Type B pancreatic cell (in vitro differentiated cells): ENCODE measurements at places on chromosomes 6 and 20.

DNA sequence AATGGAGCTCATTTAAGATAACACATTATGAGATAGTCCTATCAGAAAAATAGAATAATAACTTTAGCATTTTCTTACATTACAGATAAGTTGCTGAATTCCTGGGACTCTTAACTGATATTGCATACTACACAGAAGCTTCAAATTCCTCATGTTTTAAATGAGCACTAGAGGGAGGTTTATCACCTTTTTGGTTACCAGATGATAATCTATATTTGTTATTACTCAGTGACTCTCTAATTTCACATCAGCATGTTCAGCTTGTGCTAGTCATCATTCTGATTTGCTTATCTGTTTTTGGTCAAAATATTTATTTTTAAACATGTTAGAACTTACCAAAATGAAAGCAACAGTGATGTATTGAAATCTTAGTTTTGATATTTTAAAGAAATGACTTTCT lies 20.5 kb upstream of the GJA10 start:
- H3K4me3 ChIP-seq: no peak overlapping the region
- H3K36me3 ChIP-seq: peaks cover 20% of the 10 kb centered on the region

DNA sequence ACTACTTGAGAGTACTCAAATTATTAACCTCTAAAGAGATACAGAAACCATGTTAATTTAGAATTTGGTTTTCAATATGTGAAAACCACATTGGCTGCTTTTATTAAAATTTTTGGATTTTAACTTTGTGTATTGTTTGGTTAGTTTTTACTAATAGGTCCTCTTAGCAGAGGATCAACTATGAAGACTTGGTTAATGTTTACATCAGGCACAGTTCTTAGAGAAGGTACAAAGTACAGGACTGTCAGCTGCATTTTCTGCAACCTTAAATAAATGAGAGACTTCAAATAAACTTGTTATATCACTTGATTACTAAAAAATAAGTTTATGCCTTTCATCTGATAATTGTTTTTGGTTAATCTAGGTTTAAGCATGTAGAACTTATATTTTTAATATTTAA lies 89.1 kb downstream of the PHF3 start:
- no peaks in the 10 kb centered on the region for H3K4me1 ChIP-seq
- no peaks in the 10 kb centered on the region for H3K27me3 ChIP-seq
- DNase-seq: no peak
- H3K27ac ChIP-seq: no peak overlapping the region
- no peak overlapping the region for H3K4me3 ChIP-seq
- no peaks in the 10 kb centered on the region for H3K36me3 ChIP-seq

DNA sequence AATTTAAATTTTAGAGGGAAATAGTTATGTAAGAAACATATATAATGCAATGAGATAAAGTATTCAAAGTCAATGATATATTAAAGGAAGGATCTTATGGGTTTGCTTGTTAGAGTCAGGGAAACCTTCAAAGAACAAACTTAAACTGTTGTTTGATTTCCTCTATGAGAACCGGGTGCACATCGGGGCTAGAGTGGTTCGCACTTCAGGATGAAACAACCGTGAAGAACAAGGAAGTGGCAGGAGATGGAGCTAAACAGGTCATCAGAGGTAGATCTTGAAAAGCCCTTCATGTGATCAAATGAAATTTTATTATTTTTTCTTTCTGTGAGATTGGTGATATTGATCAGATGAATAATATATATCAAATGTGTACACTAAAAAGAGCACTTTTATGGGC lies 951.9 kb upstream of the FLRT3 start:
- H3K4me3 ChIP-seq: no peak overlapping the region
- DNase-seq: no peak
- peaks cover 4% of the 10 kb centered on the region for H3K36me3 ChIP-seq

DNA sequence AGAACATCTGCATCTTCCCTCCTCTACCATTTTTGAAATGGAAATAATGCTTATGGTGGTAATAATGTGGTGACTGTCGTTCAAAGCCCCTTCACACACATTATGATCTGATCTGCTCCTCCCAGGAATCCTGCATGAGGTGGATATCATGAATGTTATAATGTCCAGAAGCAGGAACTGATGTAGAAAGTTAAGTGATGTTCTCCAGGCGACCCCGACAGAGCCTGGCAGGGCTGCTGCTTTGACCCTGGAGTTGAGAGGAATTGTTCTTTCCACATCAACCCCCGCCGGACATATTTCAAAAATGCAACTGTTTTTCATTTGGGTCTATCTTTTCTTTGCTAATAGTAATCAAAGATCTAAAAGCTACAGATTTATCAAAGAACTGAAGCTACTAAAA lies 131.6 kb downstream of the GMPR start:
- no peak overlapping the region for H3K4me3 ChIP-seq
- H3K27me3 ChIP-seq: no peaks in the 10 kb centered on the region
- H3K4me1 ChIP-seq: peaks cover 26% of the 10 kb centered on the region
- H3K36me3 ChIP-seq: no peaks in the 10 kb centered on the region
- no peak overlapping the region for H3K27ac ChIP-seq

- DNase-seq: no peak
- no peak overlapping the region for H3K4me3 ChIP-seq
- H3K4me1 ChIP-seq: peaks cover 5% of the 10 kb centered on the region
- no peaks in the 10 kb centered on the region for H3K27me3 ChIP-seq
Measured at GRCh38 chr20:16098890-16099639, 474.2 kb downstream of the KIF16B start.

- no peak overlapping the region for H3K27ac ChIP-seq
- no peaks in the 10 kb centered on the region for H3K36me3 ChIP-seq
- no peaks in the 10 kb centered on the region for H3K27me3 ChIP-seq
- DNase-seq: no peak
Measured at GRCh38 chr6:106155219-106155830, 69.2 kb downstream of the PRDM1 start.

DNA sequence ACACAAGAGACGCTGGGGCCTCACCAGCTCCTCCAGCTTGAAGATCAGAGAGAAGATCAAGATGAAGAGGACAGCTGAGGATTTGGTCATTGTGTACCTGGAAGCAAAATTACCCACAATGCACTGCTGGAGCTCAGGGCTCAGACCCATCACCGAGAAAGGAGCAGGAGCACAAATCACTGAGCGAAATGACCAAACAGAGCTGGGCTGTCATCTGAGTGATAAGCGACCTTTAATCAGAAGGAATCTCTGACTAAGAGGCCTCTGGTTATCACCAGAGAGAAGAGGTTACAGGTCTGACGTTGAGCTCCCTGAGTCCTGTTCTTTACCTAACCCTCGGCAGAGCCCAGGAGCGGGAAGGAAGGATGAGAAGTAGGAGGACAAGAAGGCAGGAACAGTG lies 47.5 kb upstream of the CDH22 start:
- H3K36me3 ChIP-seq: peaks cover 19% of the 10 kb centered on the region
- peaks cover 18% of the 10 kb centered on the region for H3K4me1 ChIP-seq
- no peaks in the 10 kb centered on the region for H3K27me3 ChIP-seq
- H3K4me3 ChIP-seq: no peak overlapping the region
